Stimulated activated CD4-positive, alpha-beta T cell treated with anti-CD3 and anti-CD28 coated beads, Interleukin-4, amount 100 ng/mL, for 24 hours (primary cell): ENCODE measurements at places on chromosomes 3 and 15.

DNA sequence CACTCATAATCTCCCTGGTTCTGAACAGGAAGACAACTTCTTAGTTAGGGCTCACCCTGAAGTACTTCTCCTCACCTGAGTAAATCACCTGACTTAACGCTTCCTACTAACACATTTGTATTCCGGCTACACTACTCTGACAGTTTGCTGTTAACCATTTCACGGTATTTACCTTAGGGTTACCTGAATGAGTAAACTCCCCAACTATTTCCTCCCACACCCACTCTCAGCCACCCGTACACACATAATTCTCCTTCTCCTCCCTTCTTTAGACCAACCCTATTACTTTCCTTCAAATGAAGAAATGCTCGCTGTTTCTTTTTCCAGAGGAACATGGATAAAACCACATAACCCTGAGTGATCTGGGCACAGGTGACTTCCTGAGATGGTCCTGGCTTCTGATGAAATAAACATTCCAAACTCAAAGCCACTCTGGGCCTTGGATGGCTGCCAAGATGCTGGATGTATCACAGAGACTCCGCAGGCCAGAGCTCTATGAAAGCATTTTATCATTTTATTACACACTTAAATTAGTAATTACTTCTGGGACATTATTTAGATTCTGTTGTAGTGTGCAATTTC, 183.6 kb upstream of the ATP11B start:
- DNase-seq: no peak

DNA sequence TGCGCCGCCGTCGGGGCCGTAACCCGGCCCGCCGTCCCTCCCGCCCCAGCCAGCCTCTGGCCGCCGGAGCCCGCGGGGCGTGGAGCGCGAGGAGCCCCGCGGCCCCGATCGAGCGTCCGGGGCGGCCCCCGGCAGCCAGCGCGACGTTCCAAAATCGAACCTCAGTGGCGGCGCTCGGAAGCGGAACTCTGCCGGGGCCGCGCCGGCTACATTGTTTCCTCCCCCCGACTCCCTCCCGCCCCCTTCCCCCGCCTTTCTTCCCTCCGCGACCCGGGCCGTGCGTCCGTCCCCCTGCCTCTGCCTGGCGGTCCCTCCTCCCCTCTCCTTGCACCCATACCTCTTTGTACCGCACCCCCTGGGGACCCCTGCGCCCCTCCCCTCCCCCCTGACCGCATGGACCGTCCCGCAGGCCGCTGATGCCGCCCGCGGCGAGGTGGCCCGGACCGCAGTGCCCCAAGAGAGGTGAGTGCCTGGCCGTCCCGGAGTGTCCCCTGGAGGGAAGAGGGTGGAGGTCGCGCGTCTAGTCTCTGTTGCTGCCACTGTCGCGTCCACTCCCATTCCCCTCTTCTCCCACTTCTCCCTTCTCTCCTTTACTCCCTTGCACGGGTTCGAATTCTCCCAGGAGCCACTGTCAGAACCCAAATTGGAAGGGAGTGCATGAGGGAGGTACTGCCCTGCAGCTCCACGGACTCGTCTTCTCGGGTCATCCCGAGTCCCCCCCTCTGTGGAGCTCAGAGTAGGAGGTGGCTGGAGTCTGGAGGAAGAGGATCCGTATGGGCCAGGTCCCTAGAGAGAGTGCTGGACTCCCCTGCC, 585 bp downstream of the CSK start:
- DNase-seq: peak; percentile 59

GRCh38 chr3:85321892-85322291, 363.1 kb downstream of the CADM2 start:
- DNase-seq: no peak

- DNase-seq: no peak
Observed at GRCh38 chr3:177510693-177511216, 313.5 kb upstream of the TBL1XR1 start.

DNA sequence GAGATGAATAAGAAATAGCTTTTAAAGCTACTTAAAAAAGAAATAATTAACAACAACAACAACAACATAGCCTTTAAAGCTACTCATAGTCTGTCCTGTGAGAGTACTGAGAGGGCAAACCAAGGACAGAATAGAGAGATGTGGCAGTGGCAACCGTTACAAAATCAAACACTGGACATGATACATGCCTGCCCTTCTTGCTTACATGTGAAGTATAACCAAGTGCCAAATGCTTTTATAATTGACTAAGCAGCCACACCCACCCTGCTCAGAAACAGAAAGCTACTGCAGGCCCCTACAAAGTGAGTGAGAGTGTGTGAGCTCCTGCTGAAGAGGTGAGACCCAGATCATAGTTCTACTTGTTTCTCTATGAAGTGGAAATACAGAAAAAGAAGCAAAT, 38.4 kb downstream of the NDUFB4 start:
- no peak for DNase-seq

DNA sequence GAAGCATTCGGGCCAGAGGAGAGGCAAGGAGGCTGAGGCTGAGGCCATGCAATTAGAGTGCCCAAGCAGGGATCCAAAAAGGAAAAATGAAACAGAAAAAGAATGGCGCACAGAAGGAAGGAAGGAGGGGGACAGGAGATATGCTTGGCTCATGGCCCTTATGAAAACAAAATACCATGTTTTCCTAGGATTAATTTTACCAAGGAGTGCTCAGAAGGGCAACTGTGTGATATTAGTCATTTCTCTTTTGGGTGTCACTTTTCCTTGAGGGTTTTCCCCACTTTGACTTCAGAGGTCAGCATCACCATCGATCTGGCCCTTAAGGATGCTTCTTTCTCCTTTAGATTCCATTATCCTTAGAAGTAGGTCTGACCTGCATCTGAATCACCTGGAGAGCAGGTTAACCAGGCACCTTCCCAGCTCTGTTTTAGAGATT, 1.4 kb downstream of the PARP14 start:
- no peak for DNase-seq

DNA sequence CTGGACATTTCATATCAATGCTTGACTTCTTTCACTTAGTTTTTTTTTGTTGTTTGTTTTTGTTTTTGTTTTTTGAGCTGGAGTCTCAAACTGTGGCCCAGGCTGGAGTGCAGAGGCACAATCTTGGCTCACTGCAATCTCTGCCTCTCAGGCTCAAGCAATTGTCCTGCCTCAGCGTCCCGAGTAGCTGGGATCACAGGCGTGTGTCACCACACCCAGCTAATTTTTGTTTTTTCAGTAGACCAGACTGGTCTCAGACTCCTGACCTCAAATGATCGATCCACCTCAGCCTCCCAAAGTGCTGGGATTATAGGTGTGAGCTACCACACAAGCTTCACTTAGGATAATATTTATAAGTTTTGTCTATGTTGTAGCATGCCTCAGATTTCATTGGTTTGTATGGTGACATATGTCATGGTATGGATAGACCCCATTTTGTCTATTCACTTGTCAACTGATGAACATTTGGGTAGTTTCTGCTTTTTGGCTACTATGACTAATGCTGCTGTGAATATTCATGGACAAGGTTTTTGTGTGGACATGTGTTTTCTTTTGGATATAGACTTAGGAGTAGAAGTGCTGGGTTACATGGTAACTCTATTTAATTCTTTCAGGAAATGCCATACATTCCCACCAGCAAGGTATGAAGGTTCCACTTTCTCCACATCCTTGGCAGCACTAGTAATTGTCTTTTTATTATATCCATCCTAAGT, 6.8 kb upstream of the PRR23E start:
- no peak for DNase-seq

DNA sequence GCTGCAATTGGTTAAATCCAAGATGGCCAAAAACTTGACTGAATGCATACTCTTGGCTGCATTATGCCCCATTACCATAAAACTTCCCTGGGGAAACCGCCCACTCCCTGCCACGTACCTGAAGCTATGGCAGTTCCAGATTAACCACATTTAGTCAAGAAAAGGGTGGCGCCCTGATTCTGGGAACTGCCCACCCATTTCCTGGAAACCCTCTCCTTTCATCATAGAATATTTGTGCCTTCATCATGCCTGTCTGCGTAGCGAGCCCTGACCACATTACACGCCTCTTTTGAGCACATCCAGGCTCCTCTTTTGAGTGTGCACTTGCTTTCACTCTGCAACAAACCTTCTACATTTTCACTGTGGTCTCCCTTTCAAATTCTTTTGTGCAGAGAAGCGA, 5.2 kb downstream of the LINS1 start:
- peak; percentile 96 for DNase-seq

DNA sequence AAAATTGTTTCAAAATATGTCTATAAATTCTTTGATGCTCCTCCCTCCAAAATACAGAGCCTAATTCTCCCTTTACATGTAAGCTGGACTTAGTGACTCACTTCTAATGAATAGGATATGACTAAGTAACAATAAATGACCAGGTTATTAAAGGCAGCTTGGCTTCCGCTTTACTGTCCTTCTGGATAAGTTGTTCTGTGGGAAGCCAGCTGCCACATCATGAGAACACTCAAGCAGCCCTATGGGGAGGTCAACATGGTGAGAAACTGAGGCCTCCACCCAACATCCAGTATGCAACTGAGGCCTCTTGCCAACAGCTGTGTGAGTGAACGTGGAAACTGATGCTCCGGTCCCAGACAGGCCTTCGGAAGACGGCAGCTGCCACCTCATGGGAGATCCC, 247.3 kb upstream of the CHRM5 start:
- no peak for DNase-seq

- DNase-seq: no peak
Observed at GRCh38 chr15:79003896-79004295, 59.0 kb upstream of the CTSH start.

DNA sequence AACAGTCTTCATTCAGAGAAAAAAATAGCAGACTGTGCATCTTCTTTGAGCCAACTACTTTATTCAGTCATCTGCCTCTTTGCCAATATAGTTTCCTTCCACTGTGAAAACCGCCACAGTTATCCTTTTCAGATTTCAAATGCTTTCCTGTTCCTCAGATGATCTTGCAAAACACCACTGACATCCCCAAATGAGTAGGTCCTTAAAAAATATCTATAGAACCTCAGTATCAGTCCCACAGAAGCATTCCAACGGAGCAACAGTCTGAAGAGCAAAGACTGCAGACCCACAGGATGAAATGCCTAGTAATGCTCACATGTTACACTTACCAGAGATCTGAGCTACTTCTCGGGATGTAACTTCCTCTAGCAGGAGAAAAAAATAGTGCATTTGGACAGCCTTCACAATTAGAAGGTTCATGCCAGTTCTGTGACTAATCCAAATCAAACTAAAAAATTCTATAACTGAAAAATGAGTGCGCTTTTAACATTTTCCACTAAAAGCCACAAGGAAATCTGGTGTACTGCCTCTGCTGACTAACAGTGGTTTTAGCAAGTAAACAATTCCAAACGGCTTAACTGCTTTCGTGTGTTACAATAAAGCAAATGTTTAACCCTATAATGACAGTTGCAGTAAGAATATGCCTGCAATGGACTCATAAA, at the start of gene ANKRD28:
ANKRD28 (minus strand) TSS at position 338 of the 662 bp plus-strand sequence. CDS start 1,458 bp downstream, outside the sequence.
- DNase-seq: peak; percentile 27

- no peak for DNase-seq
Observed at GRCh38 chr15:52800828-52801747, 11.0 kb upstream of the ONECUT1 start.

DNA sequence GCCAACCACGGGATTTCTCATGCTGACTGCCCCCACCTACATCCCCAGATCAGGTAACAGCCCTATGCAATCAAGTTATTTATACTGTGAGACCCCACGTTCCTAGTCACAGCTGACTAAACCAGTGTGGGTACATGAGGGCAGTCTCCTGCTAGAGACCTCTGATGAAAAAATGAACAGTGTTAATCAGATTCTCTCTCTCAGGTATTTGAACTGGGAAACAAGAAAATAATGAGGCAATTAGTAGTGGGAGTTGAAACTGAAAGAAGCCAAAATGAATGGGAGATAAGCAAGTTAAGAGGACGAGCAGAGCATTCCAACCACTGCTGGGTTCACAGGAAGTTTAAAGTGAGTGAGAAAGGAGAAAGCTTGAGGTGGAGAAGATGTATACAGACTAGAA, 98.5 kb upstream of the MYO5C start:
- no peak for DNase-seq

GRCh38 chr3:130870423-130870822, 23.5 kb upstream of the ATP2C1 start:
- DNase-seq: no peak

DNA sequence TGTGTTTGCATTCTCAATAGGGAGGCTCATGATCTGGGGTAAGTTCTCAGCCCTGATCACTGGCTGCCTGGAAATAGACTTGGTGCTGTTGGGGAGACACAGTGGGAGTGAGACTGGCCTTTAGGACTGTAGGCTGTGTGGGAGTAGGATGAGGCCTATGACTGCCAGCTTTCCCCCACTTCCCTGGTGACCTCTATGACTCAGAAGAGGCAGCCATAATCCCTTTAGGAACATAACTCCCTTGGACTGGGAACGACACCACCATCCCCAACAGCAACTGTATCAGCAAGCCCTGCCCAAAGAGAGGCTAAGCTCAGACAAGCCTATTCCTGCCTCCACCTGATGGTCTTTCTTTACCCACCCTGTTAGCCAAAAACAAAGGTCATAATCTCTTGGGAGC, 91.3 kb downstream of the SUCNR1 start:
- DNase-seq: no peak

DNA sequence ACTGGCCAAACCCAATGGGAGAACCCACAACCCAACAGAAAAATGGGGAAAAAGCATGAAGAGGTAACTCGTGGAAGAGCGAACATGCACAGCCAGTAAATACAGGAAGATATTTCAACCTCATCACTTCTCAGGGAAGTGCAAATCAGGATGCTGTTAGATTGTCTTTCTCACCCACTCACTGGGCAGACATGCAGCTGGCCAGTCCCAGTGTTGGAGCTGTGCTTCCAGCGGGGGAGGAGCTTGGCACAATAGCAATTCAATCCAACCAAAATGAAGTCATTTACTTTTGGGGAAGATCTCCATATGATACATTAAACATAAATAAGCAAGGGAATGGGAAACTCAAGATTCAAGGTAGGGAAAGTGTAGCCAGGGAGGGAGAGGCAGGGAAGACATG, 12.1 kb downstream of the WNT7A start:
- DNase-seq: no peak

DNA sequence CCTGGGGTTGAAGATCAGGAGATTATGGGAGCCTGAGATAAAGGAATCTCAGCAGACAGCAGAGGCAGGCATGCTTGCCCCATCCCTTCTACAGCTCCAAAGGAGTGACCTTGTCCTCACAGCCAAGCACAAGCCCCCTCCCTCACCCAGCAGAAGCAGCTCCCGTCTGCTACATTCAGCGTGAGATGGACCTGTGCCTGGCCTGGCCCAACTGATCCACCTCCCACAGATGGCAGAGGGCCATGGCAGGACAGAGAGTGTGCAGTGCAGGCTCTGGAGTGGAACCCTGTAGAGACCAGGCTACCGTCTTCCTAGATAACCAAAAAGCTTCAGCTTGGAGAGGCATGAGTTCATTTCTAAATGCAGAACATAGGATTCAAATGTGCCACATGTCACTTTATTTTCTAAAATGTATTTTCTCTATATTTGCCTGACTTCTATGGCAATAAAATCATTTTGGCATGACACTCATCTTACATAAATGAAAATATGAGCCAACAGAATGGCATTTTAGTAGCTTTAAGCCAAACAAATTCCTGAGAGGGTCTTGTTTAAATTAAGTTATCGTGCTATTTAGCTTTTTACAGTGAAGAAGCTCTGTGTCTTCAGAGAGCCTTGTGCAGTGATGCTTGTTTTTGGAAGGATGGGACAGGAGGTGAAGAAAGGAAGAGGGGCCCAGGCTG, 43.7 kb downstream of the SLC12A8 start:
- DNase-seq: no peak
